ENCODE measurements at places on chromosomes 1 and 21.

DNA sequence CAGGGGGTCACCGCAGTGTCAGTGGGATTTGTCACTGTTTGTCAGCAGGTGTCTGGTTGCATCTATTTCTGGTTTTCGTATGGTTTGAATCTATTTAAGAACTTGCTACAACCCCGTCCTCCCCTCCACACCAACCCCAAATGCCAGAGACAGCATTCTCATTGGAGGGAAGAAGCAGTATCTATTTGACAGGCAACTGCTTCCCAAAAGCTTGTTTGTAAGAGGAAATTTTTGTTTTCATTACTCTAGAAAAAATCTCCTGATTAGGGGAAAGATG, 54.4 kb downstream of the NR5A2 start:
- DNase-seq: no peak

DNA sequence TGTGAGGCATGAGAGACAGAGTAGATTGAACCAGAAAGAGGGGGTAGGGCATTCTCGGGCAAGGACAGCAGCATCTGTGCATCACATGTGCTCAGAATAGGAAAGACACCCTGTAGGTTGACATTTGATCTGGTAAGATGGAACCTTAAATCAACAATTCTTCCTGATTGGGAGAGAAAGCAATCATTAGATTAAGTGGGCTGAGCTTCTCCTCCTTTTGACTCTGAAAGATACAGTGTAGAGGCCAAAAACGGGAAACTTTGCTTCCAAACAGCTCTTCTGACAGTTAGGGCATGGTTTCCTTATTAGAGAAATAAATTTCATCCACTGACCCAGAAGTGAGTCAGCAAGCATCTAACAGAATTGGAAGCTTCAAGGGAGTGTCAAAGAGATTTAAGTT, 9.7 kb downstream of the KIF14 start:
- no peak for DNase-seq

DNA sequence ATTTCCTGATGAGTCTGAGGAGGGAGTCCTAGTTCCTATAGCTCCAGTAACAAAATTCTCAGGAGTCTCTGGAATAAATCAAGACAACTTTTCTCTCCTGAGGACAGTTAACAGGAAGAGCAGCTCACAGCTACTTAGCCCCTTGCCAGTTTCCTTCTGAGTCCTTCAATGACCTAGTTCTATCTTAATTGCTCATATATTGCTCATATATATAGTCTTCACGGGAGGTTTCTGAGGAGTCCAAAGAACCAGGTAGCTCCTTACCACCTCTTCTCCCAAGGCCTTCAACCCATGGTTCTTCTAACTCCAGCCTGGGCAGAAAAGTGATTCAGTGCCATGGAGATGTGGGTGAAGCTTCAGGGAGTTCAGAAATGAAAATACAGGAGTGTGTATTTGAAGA, 4.6 kb downstream of the AMIGO1 start:
- no peak for DNase-seq

DNA sequence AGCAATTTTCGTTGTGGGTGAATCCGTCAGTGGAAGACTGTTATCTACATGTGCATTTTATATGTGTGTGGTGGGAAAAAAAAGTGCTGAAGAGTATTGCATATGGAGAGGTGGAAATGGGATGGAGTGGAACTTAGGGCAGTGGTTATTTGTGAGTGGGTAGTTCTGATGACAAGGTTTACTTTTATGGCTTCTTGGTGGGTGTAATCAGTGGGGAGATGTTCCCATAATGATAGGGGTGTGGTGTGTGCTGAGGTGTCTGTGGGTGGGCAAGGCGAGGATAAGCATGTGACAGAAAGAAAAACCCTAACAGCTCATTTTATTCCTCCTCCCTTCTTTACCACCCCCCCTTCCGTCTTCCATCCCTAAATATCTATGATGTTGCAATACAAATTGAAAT, 288.1 kb downstream of the NUF2 start:
- DNase-seq: no peak

GRCh38 chr1:227946624-227947385, 927 bp downstream of the WNT9A start:
- peak; percentile 53 for DNase-seq

DNA sequence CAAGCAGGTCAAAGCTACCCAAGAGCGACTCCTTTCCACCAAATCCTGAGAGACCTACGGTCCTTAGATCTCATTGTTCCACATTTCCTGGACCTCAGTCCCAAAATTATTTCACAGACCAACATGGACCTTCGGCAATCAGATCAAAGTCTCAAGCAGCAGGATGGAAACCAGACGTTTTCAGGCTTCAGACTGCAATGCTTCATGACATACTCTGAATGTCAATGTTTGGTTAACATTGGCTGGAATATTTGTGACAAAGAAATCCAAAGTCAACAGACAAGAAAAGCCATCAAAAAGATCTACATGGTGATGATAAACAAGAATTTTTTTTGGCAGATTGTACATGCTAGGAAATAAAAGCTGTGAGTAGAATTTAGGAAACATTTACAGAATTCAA, 1057.3 kb downstream of the ADGRL2 start:
- DNase-seq: no peak

GRCh38 chr1:225652729-225653462, at the start of gene ENAH:
ENAH (minus strand) TSS chr1:225653123; CDS start chr1:225652690, 433 bp downstream.
- peak; percentile 48 for DNase-seq

GRCh38 chr1:25194572-25195020, 37.7 kb downstream of the SYF2 start:
- DNase-seq: no peak

DNA sequence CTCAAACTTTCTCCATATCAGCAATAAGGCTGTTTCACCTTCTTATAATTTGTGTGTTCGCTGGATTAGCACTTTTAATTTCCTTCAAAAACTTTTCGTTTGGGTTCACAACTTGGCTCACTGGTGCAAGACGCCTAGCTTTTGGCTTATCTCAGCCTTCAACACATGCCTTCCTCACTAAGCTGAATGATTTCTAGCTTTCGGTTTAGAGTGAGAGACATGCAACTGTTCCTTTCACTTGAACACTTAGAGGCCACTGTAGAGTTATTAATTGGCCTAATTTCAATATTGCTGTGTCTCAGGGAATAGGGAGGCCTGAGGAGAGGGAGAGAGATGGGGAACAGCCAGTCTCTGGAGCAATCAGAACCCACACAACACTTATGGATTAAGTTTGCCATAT, 41.2 kb upstream of the IFNLR1 start:
- no peak for DNase-seq

GRCh38 chr1:162213281-162213912, 143.9 kb downstream of the NOS1AP start:
- no peak for DNase-seq

DNA sequence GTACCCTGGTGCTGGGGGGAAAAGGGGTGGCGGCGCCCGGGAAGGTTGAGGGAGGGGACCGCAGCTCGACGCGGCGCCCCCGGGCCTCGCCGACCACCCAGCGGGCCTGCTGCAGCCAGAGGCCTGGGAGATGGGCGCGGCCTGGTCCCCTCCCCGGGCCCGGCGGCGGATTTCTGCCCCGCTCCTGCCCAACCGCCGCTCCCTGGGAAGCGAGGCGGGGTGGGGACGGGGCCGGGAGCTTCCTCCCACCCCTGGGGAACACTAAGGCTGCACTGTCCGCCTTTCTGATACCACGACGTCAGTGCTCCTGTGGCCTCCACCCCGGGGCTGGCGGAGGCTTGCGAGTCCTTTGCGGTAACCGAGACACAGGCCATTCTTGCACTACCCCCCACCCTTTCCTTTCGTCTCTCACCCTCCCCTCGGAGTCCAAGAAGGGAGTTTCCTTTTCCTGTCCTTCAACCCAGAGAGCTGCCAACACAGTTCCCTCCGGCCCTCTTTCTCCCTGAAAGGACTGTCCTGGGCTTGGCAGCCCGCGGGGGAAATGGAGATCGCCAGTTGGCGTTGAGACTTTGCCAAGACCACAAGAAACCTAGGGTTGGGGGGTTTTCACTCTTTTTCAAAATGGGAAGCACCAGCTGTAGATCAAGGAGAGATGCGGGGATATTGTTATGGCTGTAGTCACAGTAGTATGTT, 742 bp downstream of the SH3GLB1 start:
- peak; percentile 36 for DNase-seq

GRCh38 chr1:71717186-71717585, 565.2 kb downstream of the NEGR1 start:
- no peak for DNase-seq

- DNase-seq: no peak
Observed at GRCh38 chr1:184941735-184942134, 32.6 kb downstream of the NIBAN1 start.

DNA sequence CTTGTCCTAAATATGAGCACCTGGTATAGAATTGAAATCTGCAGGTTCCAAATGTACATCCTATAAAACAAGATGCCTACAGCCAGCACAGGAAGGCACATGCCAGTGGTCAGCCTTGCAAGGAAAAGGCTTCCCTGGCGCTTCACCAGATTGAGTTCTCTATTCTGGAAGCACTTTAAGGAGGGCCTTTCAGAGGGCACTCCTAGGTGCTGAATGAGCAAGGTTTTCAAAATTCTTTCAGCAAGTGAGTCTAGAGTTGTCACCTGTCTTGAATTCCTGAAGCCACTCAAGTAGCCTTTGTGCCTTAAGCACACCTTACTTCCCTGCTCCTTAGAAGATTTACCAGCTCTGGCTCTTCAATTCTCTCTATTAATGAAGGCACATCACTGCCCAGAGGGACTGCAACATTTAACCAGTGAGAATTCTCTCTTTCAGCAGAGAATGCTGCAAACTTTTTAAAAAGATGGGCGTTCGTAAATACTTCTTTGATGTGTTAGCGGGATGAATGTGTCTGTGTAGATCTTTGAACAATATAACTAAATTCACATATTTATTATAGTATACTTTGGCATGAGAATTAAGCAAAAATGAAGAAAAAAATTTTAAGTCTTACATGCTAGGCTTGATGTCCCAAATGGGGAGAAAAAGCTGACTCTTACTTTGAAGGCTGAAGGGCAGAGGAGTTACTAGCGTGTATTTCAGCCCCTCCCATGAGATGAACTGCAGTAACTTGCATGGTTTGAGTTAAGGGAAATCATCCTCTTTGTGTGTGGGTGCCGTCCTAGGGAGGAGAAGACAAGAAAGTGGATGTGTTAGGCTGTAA, 162.0 kb downstream of the NTPCR start:
- no peak for DNase-seq

GRCh38 chr1:94020764-94021579, 100.0 kb downstream of the ABCA4 start:
- no peak for DNase-seq

DNA sequence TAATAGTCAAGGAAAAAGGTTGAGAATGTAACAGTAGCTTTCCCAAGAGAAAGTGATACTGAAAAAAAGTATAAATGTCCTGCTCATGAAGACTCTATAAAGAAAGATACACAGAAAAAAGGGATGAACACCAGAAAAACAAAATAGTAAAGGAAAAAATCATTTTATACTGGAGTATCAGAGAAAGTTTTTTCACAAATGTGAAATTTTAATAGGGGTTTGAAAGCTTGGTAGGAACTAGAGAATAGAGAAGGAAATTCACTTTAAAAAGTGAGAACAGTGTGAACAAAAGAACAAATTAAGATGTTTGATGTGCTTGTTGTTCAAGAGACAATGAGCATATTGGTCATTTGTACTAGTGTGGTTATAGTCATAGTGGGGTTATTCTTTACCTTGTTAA, 25.6 kb downstream of the UCHL5 start:
- no peak for DNase-seq

DNA sequence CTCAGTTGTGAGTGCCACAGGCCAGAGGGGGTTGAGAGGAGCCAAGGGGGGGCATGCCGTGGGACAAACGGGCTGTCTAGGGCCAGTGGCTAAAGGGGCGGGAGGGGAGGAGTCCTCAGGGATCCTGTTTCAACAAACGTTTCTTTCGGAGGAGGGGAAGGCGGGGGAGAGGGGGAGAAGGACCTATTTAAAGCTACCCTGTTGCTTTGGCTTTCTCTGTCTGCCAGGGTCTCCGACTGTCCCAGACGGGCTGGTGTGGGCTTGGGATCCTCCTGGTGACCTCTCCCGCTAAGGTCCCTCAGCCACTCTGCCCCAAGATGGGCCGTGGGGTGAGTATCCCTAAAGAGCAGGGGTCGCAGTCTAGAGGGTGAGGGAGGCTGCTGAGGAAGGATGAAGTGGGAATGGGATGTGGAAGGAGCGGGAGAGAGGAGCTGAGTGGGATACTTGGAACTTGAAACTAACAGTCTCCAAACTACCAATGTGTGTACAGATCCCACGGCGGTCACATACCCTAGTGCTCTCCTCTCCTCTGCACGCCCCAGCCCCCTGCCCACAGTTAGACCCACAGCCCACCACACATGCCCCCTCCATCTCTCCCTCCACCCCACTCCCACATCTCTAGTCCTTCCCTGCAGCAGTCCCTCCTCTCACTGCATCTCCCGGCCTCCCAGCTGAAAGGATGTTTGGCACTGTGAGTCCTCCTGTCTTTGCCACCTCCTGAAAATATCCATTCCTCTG, at the start of gene ATP1A2:
ATP1A2 (plus strand) TSS at position 215 of the 738 bp plus-strand sequence; CDS start at position 318, 103 bp downstream.
- no peak for DNase-seq

- DNase-seq: no peak
Observed at GRCh38 chr1:36177589-36178431, 21.9 kb downstream of the MAP7D1 start.
